ENCODE measurements at places on chromosomes 4 and X.

DNA sequence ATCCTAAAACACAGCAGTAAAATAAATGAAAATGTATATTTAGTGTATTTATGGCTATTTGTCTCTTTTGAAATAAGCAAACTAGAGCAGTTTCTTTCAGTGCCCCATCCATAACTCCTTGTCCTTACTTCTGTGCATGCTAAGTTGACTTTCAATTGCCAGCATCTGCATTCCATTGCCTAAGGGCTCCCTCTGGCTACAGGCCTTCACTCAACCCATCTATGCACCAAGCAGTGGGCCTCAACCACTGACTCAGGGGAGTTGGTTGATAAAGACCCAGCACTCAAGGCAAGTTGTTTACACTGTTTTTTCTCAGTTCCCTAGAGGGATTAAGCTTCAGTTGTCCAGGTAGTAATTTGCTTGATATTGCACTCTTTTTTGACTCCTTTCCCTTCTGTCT is 265.7 kb downstream of the IQCM start:
- DNase-seq = no peak

- DNase-seq = no peak
These were observed 9.1 kb downstream of the LAMTOR3 start for GRCh38 chr4:99885063-99885664.

GRCh38 chrX:65203545-65203944 is 227.3 kb upstream of the ZC4H2 start:
- no peak for DNase-seq

DNA sequence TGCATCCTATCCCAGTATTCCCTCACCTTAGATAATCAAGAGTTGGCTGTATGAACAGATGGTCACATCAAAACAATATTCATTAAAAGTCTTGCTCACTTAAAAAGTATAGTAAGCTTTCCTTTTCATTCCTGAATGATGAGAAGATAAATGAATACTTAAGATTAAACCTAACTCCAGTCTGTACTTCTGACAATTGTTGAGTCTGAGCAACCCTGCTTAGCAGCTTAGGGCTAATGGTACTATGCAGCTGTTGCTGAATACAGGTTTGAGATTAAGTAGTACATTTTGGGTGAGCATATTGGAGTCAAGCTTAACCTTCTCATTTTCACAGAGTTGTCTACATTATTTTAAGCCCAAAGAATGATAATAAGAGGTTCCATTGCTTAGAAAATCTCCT is 121.7 kb upstream of the ETNPPL start:
- DNase-seq = no peak

DNA sequence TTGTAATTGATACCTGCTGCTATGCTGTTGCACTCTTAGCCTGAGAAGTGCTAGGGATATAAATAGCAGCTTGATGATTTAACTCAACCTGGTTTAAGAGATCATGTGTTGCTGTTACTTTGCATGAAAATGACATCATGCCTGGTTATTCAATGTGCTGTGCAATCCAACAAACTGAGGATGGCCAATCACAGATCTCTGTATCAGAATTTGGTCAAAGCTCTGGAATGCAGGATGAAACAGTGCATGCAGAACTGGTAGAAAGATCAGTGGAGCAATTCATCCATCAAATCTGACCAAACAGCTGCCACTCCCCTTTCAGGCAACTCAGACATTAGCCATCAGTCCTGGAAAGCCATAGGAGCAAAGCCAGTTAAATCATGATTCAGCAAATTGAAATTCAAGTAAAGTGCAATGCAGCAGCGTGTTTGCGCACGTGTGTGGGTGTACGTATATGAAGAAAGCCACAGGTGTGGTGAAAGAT is 160.3 kb upstream of the RASGEF1B start:
- DNase-seq = peak; percentile 37

Data from DMS79 (cell line).